T follicular helper cell (primary cell): ENCODE measurements at places on chromosomes 2 and 18.

DNA sequence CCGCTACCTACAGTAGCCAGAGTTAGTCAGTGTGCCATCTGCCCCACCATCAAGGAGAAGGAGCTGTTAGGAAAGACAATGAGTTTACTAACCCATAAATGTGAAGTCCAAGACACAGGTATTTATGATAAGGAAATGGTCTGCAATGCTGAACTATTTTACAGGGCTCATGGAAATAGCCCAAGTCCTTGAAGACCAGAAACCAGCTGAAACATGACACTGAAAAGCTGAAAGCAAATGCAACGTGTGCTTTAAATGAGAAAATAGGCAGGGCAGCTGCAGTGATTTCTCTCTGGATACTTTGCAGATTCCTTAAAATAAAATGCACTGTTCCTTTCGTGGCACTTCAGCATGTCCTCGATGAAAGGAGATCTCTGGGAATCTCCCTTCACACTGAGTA, 256.4 kb upstream of the TCF4 start:
- DNase-seq, result no peak

DNA sequence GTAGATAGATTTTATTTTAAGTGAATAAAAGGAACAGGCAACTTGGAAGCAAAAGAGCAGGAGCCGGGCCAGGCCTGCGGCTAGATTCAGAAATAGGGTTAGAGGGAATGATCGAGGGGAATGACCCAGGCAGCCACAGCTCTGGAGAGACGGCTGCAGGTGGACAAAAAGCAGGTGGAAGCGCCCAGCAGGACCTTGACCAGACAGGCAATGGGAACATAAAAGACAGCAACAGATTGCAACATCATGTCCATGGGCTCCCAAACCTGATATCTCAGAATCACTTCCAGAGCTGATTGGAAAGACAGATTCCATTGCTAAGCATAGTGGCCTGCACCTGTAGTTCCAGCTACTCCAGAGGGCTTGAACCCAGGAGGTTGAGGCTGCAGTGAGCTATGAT, 28.6 kb upstream of the STEAP3 start:
- no peak for DNase-seq

- DNase-seq, result no peak
Observed at GRCh38 chr2:143691121-143691520, 561.9 kb downstream of the ARHGAP15 start.

DNA sequence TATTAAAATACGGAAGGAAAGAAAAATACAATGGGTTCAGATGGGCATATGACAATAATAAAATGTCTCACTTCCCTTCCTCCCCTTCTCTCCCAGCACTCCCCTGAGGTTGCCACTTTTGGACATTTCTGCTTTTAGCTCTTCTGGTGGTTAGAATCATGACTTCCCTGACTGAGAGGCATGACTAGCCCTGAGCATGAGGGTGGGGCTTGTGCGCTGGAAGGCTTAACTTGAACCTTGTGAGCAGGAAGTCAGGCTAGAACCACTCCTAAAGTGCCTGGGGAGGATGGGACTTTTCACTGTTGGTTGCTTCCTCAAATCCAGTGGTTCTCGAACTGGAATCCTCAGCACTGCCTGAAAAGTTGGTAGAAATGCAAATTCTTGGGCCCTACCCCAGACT, 19.7 kb upstream of the ARHGAP25 start:
- no peak for DNase-seq

DNA sequence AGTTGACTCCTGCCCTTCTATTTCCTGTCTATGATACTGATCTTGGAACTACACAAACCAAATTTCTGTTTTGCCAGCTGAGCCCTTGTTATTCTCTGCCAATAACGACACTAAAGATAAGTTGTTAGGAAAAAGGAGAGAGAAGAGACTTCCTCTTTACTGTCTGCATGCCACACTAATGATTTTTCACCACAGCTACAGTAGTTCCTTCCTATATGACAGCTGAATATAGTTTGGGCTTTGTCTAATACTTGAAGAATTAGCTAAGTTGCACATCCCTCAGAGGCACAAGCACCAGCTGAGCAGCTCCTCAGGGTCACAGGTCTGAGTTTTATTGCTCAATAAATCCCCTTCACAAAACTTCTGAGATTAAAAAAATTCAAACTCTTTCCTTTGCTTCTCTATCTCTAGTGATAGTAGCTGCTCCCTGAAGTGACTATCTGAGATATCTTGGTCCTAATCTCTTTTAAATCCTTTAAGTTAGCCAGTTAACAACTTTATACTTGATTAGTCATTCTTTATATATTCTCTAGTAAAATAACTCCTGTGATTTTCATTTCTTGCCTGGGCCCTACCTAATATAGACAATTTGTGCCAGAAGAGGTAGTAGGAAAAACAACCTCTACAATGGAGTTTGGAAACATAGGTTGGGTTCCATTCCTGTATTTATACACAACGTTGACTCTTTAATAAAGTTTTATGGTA, 253.0 kb upstream of the CNTNAP5 start:
- no peak for DNase-seq

- DNase-seq, result no peak
Observed at GRCh38 chr18:49886891-49887764, 73.8 kb upstream of the ACAA2 start.

DNA sequence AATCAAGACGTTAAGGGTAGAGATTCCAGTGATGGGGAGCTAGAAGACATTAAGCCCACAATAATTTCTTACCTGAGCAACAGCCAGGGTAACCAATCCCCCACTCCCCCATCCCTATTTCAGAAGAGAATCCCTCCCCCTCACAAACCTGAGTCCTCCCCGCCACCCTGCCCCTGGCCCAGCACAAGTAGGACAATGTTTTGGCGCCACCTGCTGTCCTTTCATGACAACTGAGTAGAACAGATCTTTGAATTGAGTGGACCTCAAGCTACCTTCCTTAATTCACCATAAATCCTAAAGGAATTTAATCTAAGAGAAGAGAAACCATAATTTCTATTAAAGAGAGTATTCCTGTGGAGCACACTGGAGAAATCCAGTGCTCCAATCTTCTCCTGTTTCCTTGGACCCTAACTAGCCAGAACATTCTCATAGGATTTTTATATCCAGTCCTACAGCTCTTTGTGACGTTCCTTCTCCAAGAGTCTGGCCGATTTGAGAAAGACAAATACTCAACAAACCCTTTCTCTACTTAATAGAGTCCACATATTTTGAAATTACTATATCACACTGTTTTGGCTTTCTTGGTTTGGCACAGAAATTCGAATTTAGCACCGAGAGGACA, 41.1 kb downstream of the NHEJ1 start:
- peak; percentile 46 for DNase-seq
